ENCODE measurements at places on chromosomes 12 and 14. TPM values are rescaled to one million over a fixed set of nuclear protein-coding genes. Genes with fewer than 3 reads are reported as not detected.

DNA sequence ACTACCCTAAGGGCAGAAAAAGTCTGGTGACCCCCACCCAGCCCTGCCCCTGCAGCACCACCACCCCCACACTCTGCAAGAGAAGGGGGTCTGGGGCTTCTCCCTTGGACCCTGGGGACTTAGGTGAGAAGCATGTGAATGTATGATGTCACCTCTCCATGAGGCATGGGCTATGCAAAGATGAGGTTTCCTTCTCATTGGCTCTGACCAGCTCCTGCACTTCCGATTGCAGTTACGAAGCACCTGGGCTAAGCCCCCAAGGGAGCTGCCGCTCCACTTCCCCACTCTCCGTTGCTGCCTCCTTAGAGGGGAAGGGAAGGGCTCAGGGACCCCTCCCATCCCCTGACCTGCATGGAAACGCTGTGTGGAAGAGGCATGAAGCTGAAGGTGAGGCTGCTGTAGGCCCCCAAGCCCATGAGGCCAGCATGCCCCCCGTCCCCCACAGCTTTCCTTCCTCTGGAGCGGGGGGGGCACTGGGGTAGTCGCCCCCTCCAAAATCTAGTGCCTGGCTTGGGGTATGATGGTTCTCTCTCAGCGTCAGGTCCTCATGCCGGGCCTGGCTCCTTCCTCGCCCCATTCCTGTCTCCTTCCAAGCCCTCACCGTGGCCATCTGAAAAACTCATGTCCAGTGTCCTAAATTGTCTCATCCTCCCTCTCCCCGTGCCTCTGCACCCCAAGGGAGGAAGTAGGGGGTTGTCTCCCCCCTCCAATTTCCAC lies 5.5 kb upstream of the DDX23 start:
- no peak for DNase-seq

GRCh38 chr12:2262449-2262848 lies 209.7 kb downstream of the CACNA1C start:
- no peak for DNase-seq

The INSM2 gene
- not detected for total RNA-seq

The NRL gene
- total RNA-seq, result 1.2 TPM

The CABP1 gene
- total RNA-seq, result 0.16 TPM

The LRRC23 gene
- total RNA-seq, result 6.3 TPM

The KRT5 gene
- total RNA-seq, result not detected
